ENCODE measurements at places on chromosomes 16 and 17. TPM values are rescaled to one million over a fixed set of nuclear protein-coding genes. Genes with fewer than 3 reads are reported as not detected.

- no peak for DNase-seq
These were observed 87.8 kb downstream of the CRISPLD2 start for GRCh38 chr16:84907575-84907974.

The CFAP97D1 gene
- 0.06 TPM for total RNA-seq

GRCh38 chr16:22885951-22886350 is 72.0 kb downstream of the HS3ST2 start:
- no peak for DNase-seq

DNA sequence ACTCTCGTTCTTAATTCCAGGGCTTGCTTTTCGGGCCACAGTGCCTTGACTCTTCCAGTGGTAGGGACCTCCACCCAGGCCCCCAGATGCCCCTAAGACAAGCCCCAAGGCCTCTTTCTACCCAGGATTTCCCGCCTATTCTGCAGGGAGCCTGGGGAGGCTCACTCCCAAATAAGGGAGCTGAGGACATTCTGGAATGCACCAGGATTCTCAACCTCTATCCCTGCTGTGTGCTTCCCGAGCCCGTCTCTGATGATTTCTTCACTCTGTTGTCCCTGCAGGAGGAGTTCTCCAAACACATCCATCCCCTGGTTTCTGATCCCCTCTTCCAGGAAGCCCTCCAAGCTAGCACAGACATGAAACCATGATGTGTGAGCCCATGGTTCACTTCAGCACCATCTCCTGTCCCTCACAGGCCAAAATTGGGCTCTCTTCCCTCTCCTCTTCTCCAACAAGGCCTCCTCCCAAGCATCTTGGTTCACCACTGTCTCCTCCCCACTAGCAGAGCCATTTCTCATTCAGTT is 255.9 kb downstream of the KATNIP start:
- DNase-seq: no peak

GRCh38 chr17:44007346-44008204 is 3.2 kb downstream of the NAGS start:
- DNase-seq: peak; percentile 80

DNA sequence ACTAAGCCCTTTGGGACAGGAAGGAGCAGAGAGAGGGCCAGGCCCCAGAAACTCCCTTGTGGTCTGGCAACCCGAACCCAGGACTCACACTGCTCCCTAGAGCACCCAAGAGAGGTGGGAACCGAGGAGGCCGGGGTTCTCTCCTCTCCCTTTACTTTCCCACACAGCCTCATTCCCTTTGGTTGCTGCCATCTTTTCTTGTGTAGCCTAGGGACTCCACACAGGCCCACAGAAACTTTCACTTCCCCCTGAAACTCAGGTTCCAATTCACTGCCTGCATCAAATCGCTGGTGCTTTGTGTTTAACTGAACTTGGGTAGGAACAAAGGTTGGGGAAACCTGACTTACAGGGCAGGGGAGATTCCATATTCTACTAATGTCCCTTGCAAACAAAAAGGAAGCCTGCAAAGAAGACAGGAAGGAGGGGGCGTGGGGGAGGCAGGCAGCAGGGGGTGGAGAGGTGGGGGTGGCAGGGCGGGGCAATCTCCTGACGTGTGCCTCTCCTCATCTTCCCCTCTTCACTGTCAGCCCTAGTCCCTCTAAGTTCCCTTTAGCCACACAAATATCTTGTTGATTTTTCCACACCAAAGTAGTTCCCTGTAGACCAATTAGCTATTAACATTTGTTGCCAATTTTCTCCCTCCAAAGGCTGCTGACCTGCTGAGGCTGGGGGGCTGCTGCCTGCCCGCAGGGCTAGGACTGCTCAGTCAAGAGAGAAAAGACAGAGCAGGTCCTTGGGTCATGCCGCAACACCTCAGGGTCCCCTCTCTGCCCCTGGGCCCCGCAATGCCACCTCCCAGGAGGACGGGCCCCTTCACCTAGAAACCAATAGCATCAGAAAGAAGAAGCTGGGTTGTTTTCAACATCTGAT is 8.0 kb downstream of the ST3GAL2 start:
- DNase-seq: no peak

GRCh38 chr17:58088624-58089023 is 5.4 kb downstream of the DYNLL2 start:
- no peak for DNase-seq

- DNase-seq: peak; percentile 25
These were observed 191.1 kb downstream of the CHD9NB start for GRCh38 chr16:52861614-52862022.

DNA sequence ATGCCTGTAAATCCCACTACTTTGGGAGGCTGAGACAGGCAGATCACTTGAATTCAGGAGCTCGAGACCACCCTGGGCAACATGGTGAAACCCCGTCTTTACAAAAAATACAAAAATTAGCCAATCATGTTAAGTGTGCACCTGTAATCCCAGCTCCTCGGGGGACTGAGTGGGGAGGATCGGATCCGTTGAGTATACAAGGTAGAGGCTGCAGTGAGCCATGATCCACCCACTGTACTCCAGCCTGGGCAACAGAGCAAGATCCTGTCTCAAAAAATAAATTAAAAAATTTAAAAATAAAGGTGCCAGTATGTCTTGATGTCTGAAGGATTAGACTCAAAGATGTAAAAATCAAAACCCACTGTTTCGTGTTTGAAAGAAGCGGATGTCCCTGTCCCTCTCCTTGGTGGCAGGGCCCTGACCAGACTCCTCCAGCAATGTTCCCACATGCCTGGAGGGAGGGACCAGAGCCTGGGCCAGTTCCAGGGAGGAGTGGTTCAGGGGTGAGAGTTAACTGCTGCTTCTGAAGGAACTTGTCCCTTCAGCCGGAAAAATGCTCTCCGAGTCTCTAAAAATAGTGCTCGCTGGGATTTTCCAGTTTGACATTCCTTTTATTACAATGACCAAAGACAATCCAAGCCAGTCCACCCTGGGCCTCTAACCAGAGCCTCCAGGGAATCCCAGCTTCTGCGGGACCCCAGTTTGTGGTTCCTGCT is 9.4 kb upstream of the CMTM4 start:
- DNase-seq: no peak

DNA sequence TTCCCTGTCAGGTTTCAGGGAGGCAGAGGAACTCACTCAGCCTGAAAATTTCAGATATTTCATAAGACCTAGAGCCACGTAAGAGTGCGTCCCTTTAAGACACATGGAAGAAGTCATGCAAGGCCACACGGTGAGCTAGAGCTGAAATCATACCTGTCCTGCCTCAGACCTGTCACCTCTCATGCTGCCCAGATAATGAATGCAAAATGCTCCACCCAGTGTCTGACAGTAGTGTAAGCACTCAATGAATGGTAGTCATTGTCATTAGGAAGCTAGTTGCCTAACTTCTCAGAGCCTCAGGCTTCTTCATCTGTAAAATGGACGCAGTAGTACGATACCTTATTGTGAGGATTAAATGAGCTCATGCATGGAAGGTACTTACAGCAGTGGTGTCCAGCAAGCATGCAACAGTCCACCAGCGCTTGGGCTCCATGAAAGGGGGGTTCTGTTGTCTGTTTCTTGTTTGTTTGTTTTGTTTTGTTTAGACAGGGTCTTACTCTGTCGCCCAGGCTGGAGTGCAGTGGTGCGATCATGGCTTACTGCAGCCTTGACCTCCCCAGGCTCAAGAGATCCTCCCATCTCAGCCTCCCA is 60.7 kb downstream of the WSB1 start:
- no peak for DNase-seq

GRCh38 chr17:11284811-11285210 is 43.8 kb downstream of the SHISA6 start:
- no peak for DNase-seq

- DNase-seq: no peak
These were observed 29.3 kb upstream of the SPACA3 start for GRCh38 chr17:32962320-32962711.

GRCh38 chr17:44367231-44367979 is 3.8 kb upstream of the FAM171A2 start:
- DNase-seq: no peak

GRCh38 chr16:51071326-51071725 is 79.7 kb downstream of the SALL1 start:
- DNase-seq: no peak

GRCh38 chr17:11309850-11310249 is 68.8 kb downstream of the SHISA6 start:
- DNase-seq: no peak

GRCh38 chr17:58337600-58338453 is 9.2 kb upstream of the TSPOAP1 start:
- peak; percentile 18 for DNase-seq

- no peak for DNase-seq
These were observed 8.8 kb downstream of the ST3GAL2 start for GRCh38 chr16:70429888-70430666.

- DNase-seq: no peak
These were observed 50.5 kb downstream of the COTL1 start for GRCh38 chr16:84567286-84567962.

The SDK2 gene
- total RNA-seq: 0.31 TPM

DNA sequence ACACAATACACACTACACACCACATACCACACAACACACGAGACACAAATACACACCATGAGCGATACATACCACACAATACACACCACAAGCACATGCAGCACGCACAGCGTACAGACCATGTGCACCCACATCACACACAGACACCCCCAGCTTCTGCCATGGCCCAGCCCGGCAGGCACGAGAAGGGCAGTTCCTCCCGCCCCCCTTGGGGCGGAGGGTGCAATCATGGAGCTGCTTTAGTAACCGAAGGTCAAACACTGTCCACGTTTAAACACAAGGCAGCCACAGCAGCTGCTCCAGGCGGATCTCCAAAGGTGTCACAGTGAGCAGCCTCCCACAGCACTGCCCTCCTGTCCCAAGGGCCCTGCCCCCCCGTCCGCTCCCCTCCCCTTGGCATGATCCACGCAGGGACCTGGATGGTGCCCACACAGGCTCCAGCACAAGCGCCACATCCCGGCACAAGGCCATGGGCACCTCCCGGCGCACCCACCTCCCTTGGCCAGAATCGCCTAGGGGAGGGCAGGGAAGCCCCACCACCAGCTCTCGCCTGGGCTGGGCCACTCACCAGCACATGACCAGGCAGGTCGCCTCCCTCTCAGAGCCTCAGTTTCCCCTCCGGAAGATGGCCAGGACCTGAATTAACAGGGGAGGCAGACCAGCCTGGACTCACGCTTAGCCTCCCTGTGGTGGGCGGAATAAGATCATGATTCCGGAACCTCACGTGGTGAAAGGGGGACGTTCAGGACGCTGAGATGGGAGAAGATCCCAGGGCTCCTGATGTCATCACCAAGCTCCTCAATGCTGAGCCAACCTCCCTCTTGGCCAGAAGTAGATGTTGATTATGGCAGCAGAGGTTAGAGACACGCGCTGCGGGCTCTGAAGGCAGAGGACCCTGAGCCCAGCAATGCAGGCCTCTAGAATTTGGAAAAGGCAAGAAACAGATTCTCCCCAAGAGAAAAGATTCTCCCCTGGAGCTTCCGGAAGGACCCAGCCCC is 32.6 kb upstream of the ZNF469 start:
- DNase-seq: peak; percentile 72

The KRTAP9-8 gene
- total RNA-seq: not detected

The DNAAF8 gene
- total RNA-seq: 0.94 TPM

The RPH3AL gene
- total RNA-seq: 45.1 TPM

The CDRT15L2 gene
- total RNA-seq: not detected

GRCh38 chr17:82754297-82755208 is 2.7 kb downstream of the TBCD start:
- DNase-seq: no peak

The DERL2 gene
- total RNA-seq: 45.1 TPM

- DNase-seq: no peak
These were observed 14.0 kb downstream of the CCR7 start for GRCh38 chr17:40551091-40551878.

The PPM1E gene
- 0.98 TPM for total RNA-seq

The KLHL10 gene
- total RNA-seq: not detected

DNA sequence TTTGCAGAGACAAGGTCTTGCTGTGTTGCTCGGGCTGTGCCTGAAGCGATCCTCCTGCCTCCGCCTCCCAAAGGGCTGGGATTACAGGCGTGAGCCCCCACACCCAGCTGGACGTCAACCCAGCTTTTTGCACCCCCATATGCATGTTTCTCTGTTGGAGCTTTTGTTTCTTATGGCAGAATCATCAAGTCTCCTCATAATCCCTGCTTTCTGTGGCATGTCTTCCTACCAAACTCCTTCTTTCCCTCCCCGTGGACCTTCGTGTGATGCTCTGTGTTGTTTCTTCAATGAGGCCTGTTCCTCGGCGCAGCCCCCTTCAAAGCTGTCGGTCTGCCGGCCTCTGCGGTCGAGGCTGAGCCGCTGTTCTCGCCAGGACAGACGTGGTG is 71.6 kb downstream of the METRNL start:
- no peak for DNase-seq
